ENCODE measurements at places on chromosomes 16 and 17.

- ATAC-seq, result no peak
Measured at GRCh38 chr17:41176744-41177387, 1.2 kb downstream of the KRTAP4-2 start.

DNA sequence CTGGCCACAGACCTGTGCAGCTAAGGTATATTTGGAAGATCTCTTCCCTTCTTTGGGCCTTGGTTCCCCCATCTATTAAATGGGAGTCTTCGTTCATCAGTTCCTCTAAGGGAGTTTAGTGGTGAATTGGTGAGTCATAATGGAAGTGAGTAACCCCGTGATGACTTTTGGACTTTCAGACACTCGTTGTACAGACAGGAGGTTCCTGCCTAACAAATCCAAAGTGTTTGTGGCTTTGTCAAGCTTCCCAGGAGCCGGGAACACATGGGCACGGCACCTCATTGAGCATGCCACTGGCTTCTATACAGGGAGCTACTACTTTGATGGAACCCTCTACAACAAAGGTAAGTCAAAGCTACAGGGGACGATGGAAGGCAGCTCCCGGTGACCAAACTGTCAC lies 40.4 kb downstream of the WSCD1 start:
- ATAC-seq, result peak; percentile 82

- no peak for ATAC-seq
Measured at GRCh38 chr16:58678716-58679115, 5.9 kb downstream of the SLC38A7 start.

DNA sequence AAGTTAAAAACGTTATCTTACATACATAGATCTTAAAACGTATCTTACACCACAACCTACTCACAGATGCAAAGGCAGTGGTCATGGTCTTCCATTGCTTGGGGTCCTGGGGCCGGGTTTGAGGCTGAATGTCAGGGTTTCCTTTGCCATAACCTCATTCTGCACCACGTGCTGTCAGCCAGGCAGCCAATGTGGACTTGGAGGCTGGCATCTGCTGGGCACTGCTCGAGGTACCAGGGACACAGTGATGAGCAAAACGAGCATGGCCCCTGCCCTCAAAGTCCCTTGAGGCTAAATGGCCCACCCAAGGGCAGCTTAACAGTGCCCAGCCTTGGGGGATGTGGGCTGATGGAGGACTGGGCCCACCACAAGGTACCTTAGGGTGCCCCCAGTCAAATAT lies 35.8 kb upstream of the RGS9 start:
- ATAC-seq, result no peak

DNA sequence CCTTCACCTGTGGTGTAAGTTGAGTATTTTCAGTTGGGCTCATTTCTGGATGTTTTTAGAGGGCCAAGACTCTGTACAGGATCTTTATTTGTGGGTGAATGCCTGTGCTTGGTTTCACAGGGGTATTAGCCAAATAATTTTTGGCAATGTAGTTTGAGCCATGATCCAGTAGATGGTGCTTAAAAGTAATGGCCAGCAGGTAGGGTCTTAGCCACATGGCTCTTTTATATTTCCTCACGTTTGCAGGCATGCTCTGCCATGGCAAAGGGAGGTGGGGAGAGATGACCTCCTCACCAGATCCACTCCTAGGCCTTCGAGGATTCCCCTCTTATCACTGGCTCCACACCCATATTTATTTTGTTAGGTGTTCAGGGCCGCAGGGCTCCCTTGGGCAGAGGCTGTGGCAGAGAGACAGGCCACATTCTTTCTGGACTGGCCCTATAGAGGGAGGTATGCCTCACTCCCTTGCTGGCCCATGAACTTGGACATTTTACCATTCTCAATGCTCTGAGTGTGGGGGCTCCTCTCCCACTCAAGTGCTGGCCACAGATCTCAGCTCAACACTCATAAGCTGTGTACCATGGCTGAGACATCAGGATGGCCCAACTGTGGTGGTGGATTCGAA lies 417.1 kb downstream of the XYLT1 start:
- ATAC-seq, result no peak

- peak; percentile 59 for ATAC-seq
Measured at GRCh38 chr16:31331141-31331764, 23.7 kb upstream of the ITGAX start.

GRCh38 chr17:45230787-45231480 lies 9.2 kb downstream of the FMNL1 start:
- ATAC-seq, result no peak

GRCh38 chr16:18833707-18834505 lies 32.6 kb upstream of the ARL6IP1 start:
- no peak for ATAC-seq

- no peak for ATAC-seq
Measured at GRCh38 chr16:53787423-53787822, 83.5 kb downstream of the FTO start.

- ATAC-seq, result no peak
Measured at GRCh38 chr16:81181013-81181720, 57.3 kb upstream of the BCO1 start.

DNA sequence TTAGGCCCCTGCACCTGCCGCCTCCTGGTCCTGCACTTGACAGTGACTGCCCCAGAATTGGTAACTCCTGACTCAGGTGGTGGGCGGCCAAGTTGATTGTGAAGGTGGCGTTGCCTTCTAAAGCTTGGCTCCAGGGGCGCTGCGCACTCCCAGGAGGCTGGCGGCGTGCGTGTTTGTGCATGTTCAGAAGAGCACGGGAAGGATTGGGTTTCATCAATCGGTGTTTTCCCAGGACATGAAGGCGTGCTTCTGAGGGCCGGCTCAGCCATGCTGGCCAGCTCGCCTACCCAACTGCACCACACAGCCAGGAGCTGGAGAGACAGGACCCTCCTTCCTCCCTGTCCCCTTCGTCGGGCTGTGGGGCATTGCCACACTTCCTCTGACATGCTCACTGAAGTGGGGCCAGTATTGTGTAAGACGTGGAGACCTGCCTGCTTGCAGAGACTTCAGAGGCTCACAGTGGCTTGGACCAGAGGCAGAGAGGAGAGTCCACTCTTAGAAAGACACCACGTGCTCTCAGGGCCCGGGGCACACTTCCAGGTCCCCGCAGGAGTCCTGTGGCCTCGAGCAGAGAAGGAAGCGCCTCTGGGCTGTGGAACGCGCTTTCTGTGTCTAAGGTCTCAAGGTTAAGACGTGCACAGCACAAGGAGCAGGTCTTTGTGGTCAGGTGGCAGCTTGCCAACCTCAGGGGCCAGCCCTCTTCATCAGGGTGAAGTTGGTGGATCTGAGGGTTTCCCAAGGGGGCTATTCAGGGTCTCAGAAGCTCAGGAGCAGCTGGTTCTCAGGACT lies 2.8 kb downstream of the RAB40C start:
- no peak for ATAC-seq

DNA sequence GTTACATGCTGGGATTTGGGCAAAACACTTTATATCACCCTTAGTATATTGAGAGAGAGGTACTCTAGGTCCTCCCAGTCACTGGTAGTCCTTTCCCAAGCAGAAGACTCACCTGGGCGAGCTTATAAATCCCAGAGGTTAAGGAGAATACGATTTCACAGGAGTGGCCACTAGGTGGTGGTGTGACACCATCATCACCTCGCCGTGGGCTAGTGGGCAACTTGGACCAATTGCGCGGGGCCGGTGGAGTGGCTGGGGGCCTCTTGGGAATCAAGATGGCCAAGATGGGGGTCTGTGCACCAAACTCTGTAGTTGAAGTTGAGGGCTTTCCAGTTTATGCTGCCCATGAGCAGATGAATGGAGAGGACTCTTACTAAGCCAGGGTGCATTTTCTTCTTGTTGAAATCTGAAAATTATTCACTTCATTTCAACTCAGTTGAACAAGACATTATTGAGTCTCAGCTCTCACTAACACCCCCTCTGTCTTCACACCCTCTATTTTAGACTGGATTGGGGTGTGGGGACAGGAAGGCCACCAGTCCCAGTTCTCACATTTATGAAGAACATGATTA lies 38.2 kb upstream of the PIRT start:
- no peak for ATAC-seq

GRCh38 chr17:46875849-46876352 lies 24.5 kb downstream of the WNT9B start:
- no peak for ATAC-seq

- ATAC-seq, result no peak
Measured at GRCh38 chr17:38685491-38685890, 10.7 kb upstream of the EPOP start.

- no peak for ATAC-seq
Measured at GRCh38 chr17:67474081-67474661, 97.1 kb downstream of the PITPNC1 start.

GRCh38 chr17:40931311-40931710 lies 6.1 kb downstream of the KRT23 start:
- ATAC-seq, result no peak

DNA sequence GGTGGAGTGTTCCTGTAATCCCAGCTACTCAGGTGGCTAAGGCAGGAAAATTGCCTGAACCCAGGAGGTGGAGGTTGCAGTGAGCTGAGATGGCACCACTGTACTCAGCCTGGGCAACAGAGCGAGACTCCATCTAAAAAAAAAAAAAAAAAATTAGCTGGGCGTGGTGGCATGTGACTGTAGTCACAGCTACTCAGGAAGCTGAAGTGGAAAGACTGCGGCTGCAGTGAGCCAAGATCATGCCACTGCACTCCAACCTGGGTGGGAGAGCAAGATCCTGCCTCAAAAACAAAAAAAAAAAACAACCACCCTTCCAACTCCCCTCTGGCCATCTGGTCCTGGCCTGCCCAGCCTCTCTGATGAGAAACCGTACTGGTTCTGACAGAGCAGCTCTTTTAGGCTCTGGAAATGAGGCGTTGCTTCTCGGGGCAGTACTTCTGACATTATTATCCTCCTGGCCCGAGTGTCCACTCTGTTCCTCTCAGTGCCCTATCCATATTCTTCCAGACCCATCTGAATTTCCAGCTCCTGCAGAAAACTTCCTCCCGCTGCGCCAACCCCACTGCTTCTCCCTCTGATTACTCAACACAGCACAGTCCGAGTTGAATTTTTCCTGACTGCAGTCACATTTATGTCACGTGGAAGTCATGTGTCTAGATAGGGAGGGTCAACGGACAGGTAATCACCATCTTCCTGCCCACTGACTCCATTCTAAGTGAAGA lies 13.3 kb downstream of the GGA2 start:
- ATAC-seq, result no peak

GRCh38 chr16:9013508-9013864 lies 49.8 kb upstream of the USP7 start:
- ATAC-seq, result no peak

DNA sequence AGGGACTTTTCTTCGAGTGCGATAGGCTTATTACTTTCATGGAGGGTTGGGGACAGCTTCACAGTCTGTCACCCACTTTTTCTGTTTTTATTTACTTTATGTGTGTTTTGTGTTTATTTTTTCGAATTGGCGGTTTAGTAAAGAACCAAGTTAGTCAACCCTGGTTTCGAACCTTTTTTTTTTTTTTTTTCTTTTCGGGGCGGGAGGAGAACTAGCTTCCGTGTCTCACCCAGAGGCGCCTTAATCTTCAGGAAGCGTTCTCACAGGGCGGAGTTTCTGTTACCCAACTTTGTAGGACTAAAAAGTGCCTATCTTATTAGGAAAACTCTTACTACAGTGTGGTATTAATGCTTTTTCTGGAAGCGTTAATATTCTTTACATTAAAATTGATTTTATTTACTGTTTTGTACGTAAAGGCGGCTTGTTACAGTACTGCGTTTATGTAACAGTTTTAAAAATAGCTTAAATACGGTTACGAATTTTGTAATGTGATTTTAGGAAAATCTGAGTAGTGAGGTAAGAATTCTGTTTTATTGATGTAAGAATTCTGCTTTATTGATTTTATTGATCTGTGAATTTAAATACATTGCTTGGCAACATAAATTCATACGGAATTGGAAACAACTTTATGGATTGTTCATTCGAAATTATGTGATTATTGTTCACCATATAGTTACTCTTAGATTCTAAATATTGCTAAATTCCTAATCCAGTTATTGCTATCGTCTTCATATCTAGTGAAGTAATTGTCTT lies 885 bp downstream of the ZNF207 start:
- ATAC-seq, result peak; percentile 53

- no peak for ATAC-seq
Measured at GRCh38 chr17:8630227-8630801, at the start of gene MYH10. MYH10 (minus strand) TSS chr17:8630725; CDS start chr17:8623246, 7,479 bp downstream.

DNA sequence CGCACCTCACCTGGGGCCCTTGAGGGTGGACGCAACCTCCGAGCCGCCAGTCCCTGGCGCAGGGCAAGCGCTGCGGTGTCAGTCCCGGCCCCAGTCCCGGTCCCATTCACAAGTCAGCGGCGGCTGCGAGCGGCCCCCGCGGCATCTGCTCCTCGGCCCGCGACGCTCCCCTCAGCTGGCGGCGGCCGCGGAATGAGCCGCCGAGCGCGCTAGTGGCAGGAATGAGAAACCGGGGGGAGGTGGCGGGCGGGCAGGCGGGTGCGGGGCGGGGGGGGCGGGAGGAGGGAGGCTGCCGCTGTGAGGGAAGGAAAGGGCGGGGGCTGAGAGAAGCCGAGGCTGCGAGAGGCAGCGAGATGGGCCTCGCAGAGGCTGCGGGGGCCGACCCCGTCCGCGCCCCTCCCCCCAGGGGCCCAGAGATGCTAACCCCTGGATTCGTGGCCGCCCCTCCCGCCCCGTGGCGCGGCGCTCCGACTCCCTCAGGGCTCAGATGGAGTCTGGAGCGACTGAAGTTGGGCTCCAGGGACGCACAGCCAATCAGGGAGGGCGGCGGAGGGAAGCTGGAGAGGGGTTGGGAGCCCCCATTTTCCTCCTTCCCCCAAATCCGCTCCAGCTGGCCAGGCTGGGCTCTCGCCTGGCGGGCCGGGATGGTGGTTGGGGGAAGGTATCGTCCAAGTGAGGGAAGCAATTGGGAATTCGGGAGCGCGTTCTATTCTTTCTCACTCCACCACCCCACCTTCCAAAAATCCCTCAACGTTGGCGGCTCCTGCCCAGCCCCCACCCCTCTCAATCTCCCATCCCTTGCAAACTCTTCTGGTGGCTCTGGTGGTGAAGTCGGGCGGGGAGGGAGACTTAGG lies at the start of gene CDH11:
TSS of gene CDH11 (minus strand) at position 194 of the 854 bp plus-strand sequence. CDS start 117,194 bp downstream, outside the sequence.
- no peak for ATAC-seq

GRCh38 chr16:56635441-56635967 lies 3.0 kb upstream of the MT1A start:
- ATAC-seq, result no peak

GRCh38 chr17:66753126-66753920 lies 81.6 kb upstream of the CACNG5 start:
- no peak for ATAC-seq
